ENCODE measurements at places on chromosomes 1 and 21. TPM values are rescaled to one million over a fixed set of nuclear protein-coding genes. Genes with fewer than 3 reads are reported as not detected.

DNA sequence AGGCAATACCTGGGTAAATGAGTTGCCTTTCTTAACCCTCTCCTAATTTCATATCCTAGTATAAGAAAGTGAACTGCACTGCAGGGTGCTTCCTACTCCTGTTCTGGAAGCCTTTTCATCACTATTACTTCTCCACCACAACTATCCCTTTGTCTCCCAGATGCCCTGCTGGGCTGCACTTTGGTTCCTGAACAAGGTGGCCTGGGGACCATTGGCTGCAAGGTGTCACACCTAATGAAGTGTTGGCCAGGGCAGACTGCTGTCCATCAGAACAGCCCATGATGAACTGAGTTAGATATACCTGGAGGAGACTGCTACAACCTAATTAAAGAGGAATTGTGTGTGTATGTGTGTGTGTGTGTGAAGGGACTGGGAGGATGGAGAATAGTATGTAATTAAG is 1.9 kb upstream of the KLHDC8A start:
- DNase-seq = no peak

GRCh38 chr1:172629638-172630037 is 29.3 kb upstream of the FASLG start:
- DNase-seq = no peak

MRAP gene
- not detected for total RNA-seq

DNA sequence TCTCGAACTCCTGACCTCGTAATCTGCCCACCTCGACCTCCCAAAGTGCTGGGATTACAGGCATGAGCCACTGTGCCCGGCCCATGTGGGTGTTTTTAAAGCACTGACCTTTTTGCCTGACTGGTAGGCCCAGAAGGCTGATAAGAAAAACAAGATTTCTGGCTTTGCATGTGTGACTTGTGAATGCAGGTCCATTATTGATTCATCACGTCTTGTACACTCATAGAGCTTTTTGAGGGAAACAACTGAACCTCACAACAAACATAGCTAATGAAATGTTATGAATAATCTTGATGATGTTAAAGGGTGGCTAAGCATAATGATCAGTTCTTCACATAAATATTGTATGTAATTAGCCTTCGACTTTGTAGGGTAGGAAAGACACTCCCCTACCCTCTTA is 140.9 kb upstream of the UBE2U start:
- DNase-seq = no peak

VCAM1 gene
- total RNA-seq = 136 TPM

- no peak for DNase-seq
Observed at GRCh38 chr1:30188999-30189398, 534.4 kb downstream of the MATN1 start.

DNA sequence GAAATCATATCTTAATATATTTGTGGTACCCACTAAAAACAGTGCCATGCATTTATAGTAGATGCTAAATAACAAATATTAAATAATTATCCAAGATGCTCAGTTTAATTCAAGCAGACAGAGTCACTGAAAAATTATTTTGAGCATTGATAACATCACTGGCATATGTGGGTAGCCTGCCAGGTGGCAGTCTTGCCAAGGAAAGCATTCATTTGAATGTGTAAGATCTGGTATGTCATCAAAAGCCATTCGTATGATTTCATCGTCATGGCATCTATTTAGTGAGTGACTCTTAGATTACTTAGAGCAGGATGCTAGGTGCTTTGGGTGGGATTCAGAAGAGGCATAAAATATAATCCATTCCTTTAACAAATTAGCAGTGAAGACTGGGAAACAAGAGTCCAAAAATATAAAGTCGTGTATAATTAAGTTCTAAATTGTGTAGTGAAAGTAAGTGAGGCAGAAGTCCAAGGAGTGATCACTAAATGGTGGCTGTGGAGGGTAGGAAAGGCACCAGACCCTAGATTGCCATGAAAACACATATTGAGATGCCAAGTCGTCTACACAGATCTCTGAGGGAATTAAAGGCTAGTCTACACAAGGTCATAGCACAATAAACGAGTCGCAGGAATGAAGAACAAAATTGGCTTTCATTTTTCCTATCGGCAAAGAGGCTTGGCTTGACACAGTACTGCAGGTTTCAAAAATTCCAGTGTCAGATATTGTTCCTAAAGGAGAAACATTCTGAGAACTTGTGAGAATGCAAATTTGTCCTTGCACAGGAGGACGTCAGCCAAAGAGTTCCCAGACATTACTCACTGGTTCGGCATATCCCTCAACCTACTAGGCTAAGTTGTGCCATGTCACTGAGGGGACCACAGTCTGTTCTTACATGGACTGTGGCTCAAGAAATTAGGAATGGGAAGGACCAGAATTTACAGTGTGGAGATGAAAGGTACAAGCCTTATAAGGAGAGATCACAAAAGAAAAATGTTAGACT is 130.8 kb downstream of the LYPLAL1 start:
- DNase-seq = no peak

ADAMTSL4 gene
- total RNA-seq = 35.5 TPM

C1QB gene
- 26.3 TPM for total RNA-seq

GRCh38 chr1:156612666-156613065 is 6.5 kb upstream of the HAPLN2 start:
- DNase-seq = no peak

DNA sequence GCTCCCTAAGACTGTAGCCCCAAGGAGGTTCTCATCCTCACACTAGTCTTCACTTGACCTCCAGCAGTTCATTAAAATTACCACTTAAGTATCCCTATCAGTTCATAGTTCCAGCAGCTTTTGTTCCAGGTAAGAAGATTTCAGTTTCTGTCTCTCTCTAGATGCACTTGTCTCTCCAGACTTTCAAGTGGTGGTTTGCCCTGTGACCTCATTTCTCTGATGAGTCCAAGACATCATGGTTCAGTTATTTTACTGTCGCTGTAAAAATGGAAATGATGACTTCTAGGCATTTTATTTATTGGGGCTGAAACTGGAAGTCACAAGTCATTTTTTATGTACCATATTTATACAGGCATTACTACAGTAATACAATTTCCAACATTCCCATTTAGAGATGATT is 17.9 kb upstream of the RGS18 start:
- DNase-seq = no peak

DNA sequence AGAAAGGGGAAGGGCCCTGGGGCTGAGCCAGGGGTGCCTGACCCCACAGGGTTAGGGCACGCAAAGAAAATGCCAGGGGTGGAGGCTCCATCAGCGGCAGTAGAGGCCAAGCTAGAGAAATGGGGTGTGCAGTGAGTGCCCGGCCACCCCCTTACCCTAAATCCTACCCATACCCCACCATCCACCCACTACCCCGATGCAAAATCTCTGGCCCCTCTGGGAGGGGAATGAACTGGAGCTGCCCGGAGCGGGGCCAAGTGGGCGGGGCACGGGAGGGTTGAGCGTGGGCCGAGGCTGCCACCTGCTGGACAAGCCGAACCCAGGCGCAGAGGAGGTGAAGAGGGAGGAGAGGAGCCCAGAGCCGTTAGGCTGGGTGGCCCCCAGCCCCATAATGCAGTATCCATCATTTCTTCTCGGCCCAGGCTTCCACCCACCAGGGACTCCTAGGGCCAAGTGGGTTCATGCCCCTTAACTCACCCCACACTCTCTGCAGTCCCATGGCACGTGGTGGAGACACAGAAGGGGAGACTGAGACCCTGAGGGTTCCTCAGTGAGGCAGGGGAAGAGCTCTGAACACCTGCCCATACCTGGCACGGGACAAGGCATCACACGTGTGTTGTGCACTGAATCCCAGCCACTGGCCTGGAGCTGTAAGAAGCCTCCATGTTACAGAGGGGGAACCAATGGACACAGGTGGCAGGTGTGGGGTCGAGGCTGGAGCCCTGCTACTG is 1.4 kb upstream of the C1QC start:
- DNase-seq = no peak
